A549 treated with RU486 at 1 μM for 4 hours (cell line): ENCODE measurements at places on chromosomes 4 and X. TPM values are rescaled to one million over a fixed set of nuclear protein-coding genes. Genes with fewer than 3 reads are reported as not detected.

The NUDT10 gene
- 0.31 to 0.62 TPM (median 0.40 TPM) in 5 replicates for total RNA-seq

The SSX2B gene
- not detected in 5 replicates for total RNA-seq

The UCP1 gene
- not detected in 5 replicates for total RNA-seq

The H2BW2 gene
- total RNA-seq = not detected in 5 replicates

The DMRTC1 gene
- total RNA-seq = not detected in 5 replicates

The TBX22 gene
- not detected in 5 replicates for total RNA-seq

The UGT2A1 gene
- total RNA-seq = not detected in 5 replicates

The BEND2 gene
- not detected in 5 replicates for total RNA-seq

The LANCL3 gene
- not detected in 5 replicates for total RNA-seq

The SPATA4 gene
- 0.15 to 0.20 TPM (median 0.20 TPM) in 3 of 5 replicates, not detected in the others for total RNA-seq

The CT45A6 gene
- not detected in 5 replicates for total RNA-seq

The MEPE gene
- not detected in 5 replicates for total RNA-seq

The HPGDS gene
- total RNA-seq = not detected in 5 replicates

The ANTXR2 gene
- total RNA-seq = 3.7 to 5.2 TPM (median 4.6 TPM) in 5 replicates

The ZNF827 gene
- 2.7 to 4.6 TPM (median 2.9 TPM) in 5 replicates for total RNA-seq

The NUP62CL gene
- total RNA-seq = 14.1 to 22.2 TPM (median 17.0 TPM) in 5 replicates

The ANXA3 gene
- total RNA-seq = 54.9 to 76.4 TPM (median 59.0 TPM) in 5 replicates

The RADX gene
- total RNA-seq = 0.06 TPM in 2 of 5 replicates, not detected in the others

The MAGEA2 gene
- total RNA-seq = not detected in 5 replicates

The TMPRSS11B gene
- not detected in 5 replicates for total RNA-seq

The GNRHR gene
- total RNA-seq = not detected in 5 replicates

The FRG2 gene
- total RNA-seq = 0.05 to 0.09 TPM in 2 of 5 replicates, not detected in the others

The ZNF157 gene
- not detected in 5 replicates for total RNA-seq

The SPANXB1 gene
- total RNA-seq = 1.2 to 3.8 TPM (median 1.9 TPM) in 5 replicates

The CT45A1 gene
- not detected in 5 replicates for total RNA-seq

The RIBC1 gene
- total RNA-seq = 0.45 to 1.0 TPM (median 0.90 TPM) in 5 replicates

The ZBTB49 gene
- total RNA-seq = 2.1 to 3.1 TPM (median 2.7 TPM) in 5 replicates
